ENCODE measurements at places on chromosomes 6 and 20.

DNA sequence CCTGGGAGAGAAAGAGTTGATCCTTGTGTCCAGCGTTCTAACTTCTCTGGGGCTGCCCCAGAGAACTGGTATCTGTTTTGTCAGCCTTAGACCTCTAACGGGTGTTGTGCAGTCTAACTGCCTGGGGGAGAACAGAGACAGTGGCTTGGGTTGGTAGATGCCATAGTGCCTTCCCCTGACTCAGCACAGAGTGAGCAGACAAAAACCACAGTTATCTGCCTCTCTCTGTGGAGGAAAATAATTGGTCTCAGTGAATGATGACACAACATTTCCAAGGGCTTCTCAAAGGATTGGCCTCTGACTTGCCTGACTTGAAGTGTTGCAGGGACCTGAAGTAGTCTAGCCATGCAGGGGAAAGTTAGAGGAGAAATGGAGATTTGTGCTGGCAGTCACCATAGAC is 226.2 kb upstream of the MAN1A1 start:
- DNase-seq, result no peak

DNA sequence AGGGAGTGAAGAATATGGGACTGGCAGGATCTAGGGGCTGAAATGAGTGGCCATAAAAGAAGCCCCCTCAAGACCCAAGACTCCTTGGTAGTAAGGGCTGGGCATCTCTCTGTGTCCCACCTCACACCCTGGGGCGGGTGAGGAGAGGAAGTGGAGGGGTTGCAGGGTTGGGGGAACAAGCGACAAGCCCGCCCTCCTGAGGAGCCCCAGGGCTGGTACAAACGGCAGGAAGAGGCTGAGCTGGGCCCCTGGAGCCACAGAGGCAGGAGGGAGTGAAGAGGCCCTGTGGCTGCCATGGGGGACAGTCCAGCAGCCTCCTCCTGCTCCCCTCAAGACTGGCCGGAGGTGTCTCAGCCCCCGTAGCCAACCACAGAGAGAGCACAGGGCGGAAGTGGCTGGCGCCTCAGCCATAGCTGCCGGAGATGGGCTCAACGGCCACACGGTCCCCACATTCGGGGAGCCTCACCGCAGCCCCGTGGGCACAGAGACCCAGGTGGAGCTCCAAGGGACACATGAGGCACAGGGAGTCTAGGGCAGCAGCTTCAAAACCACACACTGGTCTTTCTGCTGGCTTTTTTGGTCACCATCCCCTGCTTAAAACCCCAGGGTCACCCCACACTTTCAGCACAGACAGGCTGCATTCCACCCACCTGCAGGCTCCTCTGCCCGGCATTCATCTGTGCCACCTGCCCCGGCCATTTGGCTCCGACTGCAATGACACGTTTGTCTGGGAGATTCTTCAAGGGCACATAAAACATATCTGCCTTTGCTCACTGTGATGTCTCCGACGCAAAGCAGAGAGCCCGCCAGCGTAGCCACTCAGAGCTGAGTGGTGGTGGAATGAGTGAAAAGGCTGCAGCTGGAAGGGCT is 524 bp downstream of the C20orf203 start:
- peak; percentile 24 for DNase-seq

DNA sequence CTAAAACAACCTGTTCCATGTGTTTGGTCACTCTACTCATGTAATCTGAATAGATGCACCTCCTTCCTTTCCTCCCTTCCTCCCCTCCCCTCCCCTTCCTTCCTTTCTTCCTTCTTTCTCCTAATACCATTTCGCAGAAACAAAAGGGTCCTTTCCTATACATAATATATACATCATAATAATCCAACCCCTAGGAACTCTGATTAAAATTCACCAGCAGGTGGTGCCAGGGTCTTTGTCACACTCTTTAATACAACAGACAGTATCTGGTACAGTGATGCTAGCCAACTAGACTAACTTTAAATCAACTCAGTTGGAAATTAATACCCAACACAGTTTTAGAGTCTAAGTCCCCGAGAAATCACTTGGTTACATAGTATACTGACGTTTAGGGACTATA is 181.2 kb upstream of the SHLD1 start:
- DNase-seq, result peak; percentile 80

DNA sequence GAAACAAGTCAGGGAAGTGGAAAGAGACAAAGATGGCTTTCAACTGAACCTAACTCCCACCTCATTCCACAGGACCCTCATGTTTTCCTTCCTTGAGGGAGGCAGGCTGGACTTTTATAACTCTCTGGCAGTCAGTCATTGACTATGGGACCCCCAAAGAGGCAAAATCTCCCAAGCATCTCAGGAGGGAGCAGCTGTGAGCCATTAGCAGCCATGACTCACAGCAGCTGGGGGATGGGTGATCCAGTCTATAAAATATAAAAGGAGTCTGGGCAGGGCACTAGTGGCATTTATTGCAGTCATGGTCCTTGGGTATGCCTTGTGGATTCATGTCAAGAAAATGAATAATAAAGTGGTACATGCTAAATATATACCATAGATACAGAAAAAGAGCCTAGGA is 387.0 kb upstream of the CHD6 start:
- DNase-seq, result no peak

DNA sequence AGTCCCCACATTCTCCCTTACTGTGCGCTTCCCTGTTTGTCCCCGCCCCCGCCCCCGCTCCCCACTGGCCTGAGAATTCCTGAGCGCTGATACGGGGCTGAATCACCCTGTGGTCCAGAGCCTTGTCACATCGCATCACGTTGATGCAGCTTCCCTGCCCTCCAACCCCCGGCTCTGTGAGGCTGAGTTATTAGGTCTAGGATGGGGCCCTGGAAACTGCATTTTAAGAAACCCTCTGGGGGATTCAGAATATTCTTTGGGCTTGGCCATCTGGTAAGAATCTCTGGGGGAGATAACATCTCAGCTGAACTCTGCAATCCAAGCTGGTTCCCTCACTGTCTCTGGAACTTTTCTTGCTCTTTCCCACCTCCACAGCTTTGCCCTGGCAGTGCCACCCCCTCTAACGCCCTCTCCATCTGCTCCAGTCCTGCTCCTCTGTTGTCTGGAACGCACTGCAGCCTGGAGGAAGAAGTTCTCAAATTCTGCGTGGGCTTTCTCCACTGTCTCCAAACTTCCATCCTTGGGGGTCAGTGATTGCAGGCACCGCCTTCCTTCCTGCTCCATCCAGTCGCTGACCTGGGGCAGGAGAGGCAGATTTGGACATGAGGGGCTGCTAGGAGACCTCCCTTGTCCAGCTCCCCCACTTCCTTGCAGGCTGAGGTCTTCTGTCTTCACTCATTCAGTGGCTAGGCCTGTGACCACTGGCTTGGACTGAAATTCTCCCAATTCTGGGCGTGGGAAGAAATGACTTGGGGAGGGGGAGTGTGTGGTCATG is 42.6 kb downstream of the KIAA1755 start:
- no peak for DNase-seq

DNA sequence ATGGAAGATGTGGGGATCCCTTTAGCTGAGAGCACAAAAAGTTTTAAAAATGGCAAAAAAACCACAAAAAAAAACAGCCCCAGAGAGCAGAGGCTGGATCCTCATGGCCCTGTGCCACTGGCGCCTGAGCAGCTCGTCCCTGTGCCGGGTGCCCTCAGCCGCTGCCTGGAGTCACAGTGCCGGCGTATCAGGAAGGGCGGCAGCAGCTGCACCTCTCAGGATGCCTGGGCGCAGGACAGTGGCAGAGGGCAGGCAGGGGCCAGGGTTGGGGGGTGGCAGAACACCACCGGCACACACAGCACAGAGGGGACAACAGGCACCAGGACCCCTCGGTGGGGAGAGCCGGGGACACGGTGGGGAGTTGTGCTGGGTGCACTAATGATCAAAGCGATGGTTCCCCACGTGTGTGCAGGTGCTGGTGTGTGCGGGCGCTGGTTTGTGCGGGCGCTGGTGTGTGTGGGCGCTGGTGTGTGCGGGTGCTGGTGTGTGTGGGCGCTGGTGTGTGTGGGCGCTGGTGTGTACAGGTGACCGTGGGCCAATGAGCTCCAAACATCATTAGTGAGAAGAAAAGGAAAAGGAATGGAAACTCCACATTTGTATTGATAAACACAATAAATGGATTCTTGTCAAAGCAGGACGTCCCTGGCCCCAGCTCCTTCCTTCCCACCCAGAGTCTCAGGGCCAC is 1.5 kb upstream of the FRMD1 start:
- no peak for DNase-seq

GRCh38 chr20:3014662-3015061 is 28.8 kb upstream of the GNRH2 start:
- no peak for DNase-seq

DNA sequence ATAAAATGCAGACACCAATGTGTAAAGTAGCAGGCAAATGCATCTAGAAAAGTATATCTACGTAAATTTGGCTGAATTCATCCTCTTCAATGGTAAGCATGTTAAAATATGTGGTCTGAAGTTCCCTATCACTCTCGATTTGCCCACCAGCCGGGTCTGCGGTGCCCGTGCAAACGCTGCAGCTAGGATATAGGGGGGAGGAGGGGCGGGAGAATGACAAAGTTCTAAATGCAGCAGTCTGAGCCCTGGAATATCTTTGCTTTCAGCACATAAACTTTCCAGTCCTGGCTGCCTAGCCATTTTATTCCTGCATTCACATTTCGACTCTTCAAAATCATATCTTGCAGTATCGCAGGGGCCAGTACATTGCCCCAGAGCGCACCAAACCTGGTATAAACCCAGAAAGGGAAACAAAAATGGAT is 708 bp downstream of the NRN1 start:
- no peak for DNase-seq

DNA sequence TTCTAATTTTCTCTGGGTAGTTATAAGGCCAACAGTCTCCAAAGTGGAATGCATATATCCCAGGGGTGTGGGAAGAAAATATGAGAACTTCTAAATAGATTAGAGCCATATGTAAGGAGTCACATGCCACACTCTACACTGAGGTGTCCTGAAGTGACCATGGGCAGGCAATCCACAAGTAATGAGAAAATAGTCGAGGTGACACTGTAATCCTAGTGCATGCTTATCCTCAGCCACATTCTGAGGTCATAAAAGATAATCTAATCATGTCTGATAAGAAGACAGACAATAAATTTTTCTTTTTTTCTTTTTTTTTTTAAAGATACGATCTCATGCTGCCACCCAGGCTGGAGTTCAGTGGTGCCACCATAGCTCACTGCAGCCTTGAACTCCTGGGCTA is 62.2 kb downstream of the CD164 start:
- DNase-seq, result no peak

DNA sequence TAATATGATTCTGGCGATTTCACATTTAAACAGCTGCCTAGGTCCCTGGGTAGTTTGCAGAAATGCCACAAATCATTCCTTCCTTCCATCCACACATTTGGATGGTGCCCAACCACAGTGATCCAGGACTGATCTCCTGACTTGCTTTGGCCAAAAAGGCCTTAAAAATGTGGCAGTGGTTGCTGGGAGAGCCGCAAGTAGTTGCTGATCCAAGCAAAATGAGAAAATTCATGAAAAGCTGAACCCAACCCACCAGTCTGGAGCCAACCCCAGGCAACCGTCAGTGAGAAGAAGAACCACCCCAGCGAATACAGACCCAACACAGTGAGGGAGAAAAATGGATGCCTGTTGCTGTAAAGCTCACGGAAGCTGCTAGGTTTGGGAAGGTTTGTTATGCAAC is 25.1 kb downstream of the RALGAPA2 start:
- DNase-seq, result no peak

DNA sequence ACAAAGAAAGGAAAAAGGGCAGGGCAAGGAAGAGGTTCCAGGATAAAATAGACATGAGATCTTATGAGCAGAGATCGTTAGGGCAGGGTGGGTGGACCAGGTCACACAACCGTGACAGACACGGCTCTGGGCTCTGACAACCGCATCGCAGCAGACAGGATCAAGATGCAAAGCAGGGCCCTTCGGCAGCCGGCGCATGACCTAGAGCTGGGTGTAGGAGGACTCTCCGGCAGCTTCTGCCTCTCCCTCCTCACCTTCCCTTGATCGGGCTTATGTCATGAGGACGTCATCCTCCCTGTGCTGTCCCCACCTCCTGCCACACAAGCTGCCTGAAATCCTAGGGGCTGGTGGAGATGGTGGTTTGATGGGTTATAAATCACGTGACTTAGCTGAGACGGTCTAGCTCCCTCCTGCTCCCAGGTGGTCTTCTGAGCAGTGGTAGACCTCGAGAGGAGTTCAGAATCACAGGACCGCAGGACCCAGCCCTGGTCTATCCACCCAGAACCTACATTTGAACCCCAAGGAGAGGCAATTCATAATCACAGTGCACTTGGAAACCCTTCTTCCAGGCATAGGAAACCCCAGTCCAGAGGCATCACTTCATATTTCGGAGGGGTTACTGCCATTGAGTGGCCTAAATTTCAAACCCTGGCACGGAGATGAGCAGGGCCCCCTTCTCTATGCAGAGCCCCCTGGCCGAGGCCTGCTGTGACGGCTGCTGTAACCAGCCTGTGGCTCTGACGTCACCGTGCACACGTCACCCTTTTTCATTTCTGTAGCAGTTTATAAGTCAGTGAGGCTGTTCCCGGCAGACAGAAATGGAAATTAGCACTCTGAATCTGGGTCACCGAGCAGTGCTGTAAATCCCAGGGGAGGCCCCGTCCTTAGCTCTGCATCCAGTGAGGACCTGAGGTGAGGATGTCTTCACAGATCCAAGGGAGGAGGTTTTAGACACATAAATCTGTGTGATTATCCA is 8.7 kb upstream of the CCR6 start:
- DNase-seq, result peak; percentile 91

DNA sequence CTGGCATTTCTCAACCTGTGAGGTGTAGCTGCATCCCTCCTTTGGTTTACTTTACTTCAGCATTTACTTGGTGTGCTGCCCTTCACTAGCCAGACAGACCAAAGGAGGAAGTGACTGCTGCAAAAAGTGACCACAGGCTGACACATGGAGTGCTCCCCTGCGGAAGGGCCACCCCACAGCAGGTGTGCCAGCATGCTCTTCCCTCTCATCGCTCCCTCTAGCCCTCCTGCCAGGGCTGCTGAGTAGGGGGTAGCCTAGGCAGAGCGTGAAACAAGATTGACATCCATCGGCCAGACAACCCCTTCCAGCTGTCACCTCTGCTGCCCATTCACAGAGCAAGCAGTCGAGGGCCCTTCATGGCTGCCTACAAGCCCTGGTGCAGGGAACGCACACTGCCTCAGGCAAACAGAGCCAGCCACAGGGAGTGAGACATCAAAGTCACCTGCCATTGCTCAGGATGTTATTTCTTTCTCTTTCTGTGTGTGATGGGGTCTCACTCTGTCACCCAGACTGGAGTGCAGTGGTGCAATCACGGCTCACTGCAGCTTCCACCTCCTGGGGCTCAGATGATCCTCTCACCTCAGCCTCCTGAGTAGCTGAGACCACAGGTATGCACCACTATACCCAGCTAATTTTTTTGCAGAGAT is 102.0 kb upstream of the RPS6KA2 start:
- no peak for DNase-seq

DNA sequence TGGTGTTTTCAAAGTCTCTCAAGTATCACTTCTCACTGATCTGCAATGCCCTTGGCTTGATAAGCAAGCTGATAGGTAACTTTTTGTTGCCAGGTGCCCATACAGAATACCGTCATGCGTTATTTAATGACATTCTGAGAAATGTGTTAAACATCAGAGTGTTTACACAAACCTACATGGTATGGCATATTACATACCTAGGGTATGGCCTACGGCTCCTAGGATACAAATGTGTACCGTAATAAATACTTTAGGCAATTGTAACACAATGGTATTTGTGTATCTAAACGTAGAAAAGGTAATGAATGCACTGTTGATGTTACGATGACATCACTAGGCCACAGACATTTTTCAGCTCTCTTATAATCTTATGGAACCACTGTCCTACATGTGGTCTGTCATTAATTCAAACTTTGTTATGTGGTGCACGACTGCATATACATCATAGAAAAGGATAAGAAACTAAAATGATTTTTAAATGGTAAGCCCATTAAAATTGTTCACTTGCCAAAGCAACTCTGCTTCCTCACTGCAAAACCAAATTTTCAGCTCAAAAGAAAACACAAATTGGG is 35.7 kb downstream of the CSNK2A1 start:
- DNase-seq, result no peak
